Stimulated activated CD4-positive, alpha-beta T cell treated with anti-CD3 and anti-CD28 coated beads, Interleukin-1b, Interleukin-23, amount 100 ng/mL, for 4 hours (primary cell): ENCODE measurements at places on chromosomes 5 and 9.

DNA sequence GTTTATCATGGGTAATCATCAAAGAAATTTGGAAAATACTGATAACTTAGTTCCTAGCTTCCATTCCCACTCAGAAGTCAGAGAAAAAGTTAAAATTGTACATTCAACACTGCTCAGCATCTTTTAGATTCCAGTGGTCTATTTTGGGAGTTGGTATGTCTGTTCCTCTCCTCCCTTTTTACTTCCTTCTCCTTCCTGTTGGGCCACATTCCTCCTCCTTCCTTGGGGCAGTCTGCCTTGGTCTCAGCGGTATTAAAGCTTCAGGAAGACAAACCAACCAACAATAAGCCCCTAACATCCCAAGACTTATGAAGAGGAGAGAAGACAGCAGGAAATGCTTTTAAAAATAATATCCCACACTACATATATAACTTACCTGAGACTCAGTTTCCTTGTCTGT, 49.9 kb upstream of the SSBP2 start:
- no peak for DNase-seq

- no peak for DNase-seq
These were observed 2.0 kb downstream of the PDLIM7 start for GRCh38 chr5:177495243-177496060.

DNA sequence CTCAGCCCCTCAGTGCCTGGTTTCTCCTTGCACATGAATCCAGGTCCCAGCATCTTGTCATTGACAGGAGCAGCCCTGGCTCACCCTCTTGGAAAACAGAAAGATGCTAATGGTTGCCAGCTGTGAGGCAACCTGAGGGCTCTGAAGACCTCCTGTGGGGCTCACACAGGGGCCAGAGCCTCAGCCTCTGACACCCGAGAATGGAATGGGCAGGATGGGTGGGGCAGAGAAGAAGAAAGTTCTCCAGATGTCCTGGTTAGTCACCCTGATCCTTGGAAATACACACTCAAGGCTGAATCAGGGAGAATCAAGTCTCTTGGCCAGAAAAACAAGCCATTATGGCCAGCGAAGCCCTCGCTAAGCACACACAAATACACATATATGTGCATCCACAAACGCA, 32.3 kb upstream of the SPATA31E1 start:
- no peak for DNase-seq

DNA sequence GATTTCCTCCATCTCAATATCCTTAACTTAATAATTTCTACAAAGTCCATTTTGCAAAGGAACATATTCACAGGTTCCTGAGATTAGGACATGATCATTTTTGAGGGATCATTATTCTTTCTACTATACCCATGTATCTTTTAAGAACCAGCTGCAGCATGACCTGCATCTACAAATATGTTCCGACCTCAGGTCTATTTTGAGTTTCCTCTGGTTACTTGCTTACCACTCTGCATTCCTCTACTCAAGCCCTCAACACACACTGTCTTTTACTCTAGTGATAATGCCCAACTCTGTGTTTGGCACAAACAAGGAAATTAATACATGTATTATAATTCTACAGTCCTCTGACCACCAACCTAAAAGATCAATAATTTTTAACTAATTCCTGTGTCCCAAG, 386.1 kb downstream of the DNAH5 start:
- no peak for DNase-seq

DNA sequence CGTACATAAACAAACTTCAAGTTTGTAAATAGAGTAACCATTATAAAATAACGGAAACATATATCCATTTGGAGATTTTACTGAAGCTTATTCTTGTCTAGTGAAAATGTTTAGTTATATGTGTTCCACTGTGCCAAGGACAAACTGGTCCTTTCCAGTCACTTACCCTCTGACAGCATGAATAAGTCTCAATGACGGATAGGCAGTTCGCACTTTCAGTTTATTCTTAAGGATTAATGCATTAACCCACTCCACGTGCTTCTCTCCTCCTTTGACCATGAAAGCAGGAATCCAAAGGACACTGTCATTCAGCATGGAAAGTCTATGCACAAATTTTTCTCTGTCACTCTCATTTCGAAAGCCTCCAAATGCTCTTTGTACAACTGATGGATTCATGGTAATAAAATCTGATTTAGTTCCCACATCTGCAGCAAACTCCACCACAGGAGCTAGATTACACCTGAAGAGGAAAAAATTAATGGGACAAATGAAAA, 47.1 kb downstream of the ST8SIA4 start:
- no peak for DNase-seq

DNA sequence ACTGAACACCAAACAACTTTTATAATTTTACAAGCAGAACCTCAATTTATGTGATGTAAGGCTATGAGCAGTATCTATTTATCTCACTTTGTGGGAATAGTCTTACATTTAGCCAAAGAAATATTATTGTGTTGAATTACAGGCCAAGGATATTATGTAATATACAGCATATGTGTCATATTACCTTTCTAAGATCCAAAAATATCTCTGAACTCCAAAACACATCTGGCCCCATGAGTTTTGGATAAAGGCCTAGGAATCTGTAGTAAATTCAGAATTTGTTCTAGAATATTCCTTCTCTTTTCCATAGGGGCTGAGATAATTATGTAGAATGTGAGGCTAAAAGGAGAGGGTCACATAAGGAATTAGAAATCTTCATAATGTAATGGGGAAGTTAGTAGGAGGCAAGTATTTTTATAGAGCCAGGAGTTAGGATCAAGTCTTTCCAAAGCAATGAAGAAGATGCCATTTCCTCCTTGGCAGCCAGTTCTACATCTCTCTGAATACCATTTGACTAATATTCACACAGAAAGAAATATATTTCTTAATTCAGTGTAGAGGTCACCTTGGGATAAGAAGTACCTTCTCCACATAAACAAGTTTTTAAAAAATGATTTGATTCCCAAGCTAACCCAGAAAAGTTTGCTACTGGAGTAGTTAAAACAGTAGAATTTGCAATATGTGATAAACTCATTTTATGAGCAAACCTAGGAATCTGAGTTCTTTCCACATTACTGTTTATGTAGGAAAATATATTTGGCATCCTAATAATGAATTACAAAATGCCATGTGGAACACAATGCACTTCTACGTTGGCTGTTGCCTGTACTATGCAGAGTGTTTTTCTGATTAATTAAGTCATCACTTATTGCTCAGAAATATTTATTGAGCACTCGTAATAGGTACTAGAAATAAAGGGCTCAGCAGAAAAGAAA, 20.3 kb upstream of the GRAMD2B start:
- no peak for DNase-seq

DNA sequence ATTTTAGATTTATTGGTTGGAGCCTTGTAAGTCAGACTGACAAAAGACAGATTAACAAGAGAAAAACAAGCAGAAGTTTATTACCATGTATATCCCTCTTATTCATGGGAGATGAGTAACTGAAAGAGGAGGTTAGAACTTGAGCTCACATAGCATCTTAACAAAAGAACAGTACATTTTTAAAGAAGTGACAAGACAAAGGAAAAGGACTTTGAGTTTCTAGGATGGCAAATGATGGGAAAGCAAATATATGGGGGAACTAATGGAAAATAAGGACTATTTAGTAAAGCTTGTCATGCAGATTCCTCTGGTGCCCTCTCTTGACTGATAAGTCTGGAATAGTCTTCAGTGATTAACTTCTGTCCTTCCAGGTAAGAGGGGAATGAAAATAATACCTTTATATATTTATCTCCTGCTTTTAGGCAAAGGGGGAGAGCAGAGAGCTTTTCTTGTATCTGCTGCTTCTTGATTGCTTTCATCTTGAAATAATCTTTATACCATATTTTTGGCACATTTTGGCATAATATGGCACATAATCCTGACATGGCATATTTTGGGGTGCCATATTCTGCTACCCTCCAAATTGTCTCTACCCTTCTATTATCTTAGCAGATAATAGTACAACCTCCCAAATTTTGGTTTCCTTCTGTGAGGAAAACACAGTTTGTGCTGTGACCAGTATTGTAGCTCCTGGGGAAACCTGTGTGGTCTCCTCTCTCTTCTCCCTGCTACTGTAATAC, 206.8 kb downstream of the TMC1 start:
- no peak for DNase-seq

DNA sequence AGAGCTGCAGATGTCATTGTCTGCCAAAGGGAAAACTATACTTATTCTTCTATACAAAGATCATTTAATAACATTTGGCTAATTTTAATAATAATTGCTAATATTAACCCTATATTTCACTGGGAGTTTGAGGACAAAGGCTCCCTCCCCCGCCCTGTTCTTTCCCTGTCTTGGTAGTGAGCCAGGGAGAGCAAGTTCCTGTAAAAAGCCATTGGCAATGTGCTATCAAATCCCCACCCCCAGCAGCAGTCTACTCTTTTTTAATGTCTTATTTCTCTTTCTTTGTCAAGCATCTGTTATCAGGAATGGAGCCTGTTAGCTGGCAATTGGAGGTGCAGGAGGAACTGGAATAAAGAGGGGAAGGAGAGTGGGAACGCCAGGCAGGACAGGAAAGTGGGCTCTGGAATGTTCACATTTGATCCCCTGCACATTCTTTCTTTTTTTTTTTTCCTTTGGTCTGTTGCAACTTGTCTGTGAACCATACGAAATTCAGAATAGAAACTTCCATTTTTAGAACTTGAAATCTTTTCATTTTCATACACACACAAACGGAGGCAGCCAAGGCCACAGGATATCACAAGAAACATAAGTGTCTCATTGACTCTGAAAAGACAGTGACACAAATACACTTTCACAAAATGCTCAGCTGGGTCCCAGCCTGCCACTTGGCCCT, 664.8 kb upstream of the ZNF608 start:
- DNase-seq: no peak

GRCh38 chr9:73441890-73442818, 290.5 kb downstream of the ANXA1 start:
- no peak for DNase-seq

- DNase-seq: no peak
These were observed 20.0 kb upstream of the PITX1 start for GRCh38 chr5:135053989-135054388.

DNA sequence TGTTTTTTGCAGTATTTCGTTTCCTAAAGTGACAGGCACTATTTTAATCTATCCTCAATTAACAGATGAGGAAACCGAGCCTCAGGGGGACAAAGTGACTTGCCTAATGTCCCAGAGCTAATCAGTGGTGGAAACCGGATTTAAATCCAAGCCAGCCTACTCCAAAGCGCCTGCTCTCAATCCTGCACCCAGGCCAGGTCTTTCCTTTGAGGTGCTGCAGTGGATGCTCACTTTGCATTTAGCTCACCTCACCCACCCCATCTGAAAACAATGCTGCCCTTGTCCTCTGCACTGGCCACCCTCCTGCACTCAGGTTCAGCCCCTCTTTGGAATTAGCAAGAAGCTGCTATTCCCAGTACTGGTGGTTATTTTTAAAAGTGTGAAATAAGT, 16.0 kb downstream of the ANGPTL2 start:
- no peak for DNase-seq

- no peak for DNase-seq
These were observed 3.9 kb downstream of the SPARC start for GRCh38 chr5:151682751-151683331.

DNA sequence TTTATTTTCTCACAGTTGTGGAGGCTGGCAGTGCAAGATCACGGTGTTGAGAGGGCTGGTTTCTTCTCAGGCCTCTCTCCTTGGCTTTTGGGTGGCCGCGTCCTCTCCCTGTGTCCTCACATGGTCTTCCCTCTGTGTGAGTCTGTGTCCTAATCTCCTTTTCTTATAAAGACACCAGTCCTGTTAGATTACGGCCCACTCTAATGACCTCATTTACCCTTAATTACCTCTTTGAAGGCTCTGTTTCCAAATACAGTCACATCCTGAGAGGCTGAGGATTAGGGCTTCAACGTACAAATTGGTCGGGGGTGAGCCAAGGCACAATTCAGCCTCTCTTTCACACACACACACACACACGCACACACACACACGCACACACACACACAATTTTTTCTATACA, 73.0 kb downstream of the UGCG start:
- DNase-seq: no peak

GRCh38 chr9:21836437-21837161, 34.2 kb downstream of the MTAP start:
- DNase-seq: no peak

DNA sequence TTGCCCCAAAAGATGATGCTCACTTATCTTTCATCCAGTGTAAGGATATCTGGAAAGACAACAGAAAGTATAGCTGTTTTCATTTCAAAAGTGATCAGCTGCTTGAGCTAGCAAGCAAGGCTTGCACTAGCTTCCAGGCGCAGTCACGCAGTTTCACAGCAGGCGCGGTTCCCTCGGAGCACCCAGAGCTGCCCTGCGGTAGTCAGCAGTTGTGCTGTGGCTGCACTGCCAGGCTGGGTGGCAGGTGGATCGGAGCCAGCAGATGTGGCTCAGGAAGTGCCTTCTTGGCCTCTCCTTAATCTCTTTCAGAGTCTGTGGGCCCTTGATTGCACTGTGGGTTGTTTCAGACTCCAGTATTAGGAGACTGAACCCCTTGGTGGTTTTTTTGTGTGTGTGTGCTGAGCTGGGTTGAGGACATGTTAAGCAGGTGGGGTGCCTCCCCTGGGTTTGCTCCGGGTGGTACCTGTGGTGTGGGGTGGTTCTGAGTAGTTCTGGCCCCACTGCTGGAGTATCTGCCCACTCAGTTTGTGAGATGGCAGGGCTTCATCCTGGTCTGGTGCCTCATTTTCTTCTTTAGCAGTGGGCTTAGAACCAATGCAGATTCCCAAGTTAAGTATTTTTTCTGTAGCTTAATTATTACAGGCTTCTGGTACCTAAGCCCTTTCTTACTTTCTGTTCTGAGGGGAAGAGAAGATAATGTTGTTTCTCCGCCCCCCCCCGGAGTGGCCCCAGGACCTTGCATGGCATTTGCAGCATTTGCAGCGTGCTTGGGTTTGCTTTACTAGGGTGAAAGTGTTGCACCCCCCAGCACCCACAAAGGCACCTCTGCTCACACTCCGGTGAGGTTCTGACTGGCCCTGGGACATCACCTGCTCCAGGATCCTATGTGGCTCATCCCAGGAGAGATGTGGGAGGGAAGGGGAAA, 16.4 kb downstream of the TENT4A start:
- peak; percentile 25 for DNase-seq

DNA sequence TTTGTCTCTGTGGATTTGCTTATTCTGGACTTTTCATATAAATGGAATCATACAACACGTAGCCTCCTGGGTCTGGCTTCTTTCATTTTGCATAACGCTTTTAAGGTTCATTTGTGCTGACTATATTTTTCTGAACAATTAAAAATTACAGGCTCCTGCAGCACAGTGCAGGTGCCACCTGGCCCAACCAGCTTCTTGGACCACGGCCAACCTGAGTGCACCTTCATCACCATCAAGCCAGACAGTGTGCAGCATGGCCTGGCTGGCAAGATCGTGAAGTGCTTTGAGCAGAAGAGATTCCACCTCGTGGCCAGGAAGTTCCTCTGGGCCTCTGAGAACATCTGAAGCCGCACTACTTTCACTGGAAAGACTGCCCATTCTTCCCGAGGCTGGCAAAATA, 53.5 kb upstream of the COL15A1 start:
- DNase-seq: no peak

- no peak for DNase-seq
These were observed 457.3 kb upstream of the DMAC1 start for GRCh38 chr9:8256880-8257279.

DNA sequence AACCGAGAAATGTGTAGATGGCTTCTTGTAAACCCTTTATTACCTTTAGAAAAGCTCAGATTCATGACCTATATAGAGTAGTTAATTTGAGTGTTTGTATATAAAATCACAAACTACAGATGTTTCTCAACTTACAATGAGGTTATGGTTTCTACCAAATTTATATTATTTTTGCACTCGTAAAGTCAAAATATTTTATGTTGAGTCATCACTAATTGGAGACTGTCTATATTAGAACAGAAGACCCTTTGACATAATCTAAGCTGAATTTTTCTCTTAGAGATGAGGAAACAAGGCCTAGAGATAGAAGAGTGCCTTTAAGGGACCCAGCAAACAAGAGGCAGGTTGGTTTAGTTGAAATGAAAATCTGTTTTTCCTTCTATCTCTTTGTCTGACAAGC, 20.0 kb upstream of the NMUR2 start:
- DNase-seq: no peak
